ENCODE measurements at places on chromosomes 4 and X.

GRCh38 chrX:132474544-132475248 is 14.1 kb downstream of the MBNL3 start:
- DNase-seq = no peak

- DNase-seq = no peak
These were observed 607.8 kb upstream of the ZFP42 start for GRCh38 chr4:187387739-187388138.

DNA sequence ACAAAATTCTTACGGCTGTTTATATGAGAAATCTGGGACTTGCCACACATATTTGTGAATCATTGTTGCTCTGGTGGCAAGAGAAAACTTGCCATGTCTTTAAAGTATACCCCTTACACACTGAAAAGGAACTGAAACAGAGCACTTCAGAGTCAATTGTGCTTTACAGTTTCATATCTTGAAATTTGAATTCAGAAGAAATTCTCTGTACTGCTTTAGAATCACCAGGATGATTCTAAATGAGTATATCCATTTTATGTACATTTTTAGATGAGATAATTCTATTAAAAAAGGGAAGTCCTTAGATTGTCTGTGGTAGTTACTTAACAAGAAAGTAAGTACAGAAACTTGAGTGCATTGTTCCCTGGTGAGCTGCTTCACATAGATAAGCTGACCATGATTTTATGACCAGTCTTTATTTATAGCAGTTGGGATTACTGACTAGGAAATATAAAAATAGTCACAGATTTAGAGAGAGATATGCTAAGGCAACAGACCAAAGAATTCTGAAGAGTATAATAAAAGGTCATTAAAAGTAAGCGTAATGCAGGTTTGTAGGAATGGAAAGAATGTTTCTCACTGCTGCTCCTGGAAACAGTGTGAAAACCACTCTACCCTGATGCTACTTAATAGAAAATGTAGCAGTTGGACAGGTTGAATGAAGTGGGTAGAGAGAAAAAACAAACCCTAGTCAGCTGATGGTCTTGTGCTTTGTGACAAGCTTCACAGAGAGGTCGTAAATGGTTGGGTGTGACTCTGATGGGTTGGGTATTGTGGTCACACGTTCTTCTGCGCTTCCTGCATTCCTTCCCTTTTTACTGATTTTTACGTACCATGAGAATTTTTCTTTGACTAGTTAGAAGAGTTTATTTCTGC is 41.0 kb downstream of the FNIP2 start:
- DNase-seq = no peak

GRCh38 chr4:159206427-159206871 is 103.6 kb downstream of the RAPGEF2 start:
- no peak for DNase-seq

- no peak for DNase-seq
These were observed 289.2 kb upstream of the EMCN start for GRCh38 chr4:100806988-100807387.

GRCh38 chrX:132094164-132094563 is 33.7 kb downstream of the FRMD7 start:
- no peak for DNase-seq

GRCh38 chrX:150767475-150768131 is 74.4 kb downstream of the MTMR1 start:
- no peak for DNase-seq

GRCh38 chrX:20007962-20008622 is 17.2 kb upstream of the BCLAF3 start:
- DNase-seq = no peak

DNA sequence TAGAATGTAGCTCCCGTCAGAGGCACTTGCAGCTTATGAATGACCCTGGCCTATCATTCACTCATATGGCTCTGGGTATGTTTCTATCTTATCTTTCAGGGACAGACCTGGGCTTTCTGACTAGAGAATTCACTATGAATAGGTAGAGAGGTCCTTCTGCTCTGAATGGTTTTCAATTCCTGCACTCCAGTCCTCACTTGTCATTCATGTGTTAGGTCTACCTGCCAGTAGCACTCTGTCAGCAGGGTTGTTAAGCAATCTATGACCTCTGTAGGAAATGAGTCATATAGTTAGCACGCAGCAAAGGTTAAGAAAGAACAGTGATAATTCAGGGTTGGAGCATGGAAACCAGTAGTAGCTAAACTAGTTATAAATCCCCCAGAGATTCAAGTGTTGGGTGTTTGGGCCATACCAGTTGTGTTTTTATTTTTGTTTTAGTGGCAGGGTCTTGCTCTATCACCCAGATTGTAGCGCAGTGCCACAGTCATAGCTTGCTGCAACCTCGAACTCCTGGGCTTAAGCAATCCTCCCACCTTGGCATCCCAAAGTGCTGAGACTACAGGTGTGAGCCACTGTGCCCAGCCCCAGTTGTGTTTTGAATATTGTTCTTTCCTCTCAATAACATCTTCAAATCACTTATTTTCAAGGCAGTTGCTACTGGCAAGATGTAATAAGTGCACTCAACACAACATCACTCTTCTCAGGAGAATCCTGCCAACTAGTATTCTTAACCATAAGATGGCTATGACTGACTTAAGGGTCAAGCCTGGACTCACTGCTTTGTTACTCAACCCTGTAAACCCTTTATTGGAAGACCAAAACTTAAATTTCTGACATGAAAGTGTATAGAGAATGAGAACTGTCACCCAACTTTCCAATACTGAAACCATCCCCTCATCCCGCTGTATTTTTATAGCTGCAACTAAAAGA is 25.1 kb downstream of the ARL13A start:
- DNase-seq = no peak

GRCh38 chr4:3791910-3792542 is 25.8 kb downstream of the ADRA2C start:
- DNase-seq = no peak

DNA sequence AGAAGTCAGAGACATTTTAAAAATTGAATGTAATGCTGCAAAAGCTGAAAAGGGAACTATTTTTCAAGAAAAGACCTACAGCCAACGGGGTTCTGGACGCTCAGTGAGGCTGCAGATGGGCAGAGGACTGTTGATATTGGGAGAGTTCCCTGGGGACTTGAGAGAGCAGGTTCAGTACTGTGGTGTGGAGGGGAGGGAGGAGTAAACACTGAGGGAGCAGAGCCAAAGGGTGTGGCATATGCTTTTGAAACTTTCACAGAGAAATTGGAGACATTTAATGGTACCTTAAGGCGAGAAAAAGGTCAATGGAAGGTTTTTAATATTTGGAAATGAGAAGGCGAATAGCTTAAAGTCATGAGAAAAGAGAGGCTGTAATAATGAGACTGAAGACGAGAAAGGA is 62.2 kb upstream of the GPM6A start:
- DNase-seq = no peak

- DNase-seq = no peak
These were observed 131.3 kb downstream of the PTCHD1 start for GRCh38 chrX:23465985-23466384.

GRCh38 chr4:139884438-139884837 is 218.8 kb downstream of the MGST2 start:
- no peak for DNase-seq

DNA sequence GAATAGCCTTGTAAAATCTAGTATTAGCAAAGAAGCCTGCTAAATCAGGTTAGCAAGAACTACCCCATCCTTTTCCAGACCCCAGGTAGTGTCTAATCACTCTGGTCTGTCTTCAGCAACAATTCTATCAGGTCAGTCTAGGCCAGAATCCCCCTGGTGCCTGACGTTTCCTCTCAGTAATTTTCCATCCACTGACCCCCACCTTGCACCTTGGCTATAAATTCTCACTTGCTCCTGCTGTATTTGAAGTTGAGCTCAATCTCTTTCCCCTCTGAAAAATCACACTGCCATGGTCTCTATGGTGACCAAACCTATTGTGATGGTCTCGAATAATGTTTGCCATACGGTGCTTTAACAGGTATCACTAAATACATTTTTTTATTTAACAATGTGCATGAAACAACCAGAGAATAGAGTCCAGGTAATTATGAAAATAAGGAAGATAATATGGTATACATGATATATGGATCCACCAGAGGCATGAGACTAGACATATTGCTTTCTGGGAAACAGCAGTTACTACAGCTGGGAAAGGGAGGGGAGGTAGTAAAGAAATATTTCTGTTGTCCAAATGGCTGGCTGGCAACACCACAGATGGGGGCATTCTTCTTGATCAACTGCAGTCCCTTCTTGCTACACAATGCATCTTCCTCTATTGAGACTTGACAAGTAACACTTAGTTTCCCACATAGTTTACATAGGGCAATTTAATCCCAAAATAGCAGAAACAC is 33.8 kb downstream of the CXCL1 start:
- no peak for DNase-seq
